ENCODE measurements at places on chromosomes 2 and 18.

GRCh38 chr2:66472225-66472843 lies 37.4 kb downstream of the MEIS1 start:
- no peak for DNase-seq

GRCh38 chr2:85180322-85181133 lies 47.3 kb downstream of the TCF7L1 start:
- DNase-seq: no peak

- DNase-seq: no peak
Measured at GRCh38 chr18:2984703-2985261, 28.2 kb downstream of the LPIN2 start.

- DNase-seq: no peak
Measured at GRCh38 chr2:121558329-121558728, 27.6 kb downstream of the RNU4ATAC start.

DNA sequence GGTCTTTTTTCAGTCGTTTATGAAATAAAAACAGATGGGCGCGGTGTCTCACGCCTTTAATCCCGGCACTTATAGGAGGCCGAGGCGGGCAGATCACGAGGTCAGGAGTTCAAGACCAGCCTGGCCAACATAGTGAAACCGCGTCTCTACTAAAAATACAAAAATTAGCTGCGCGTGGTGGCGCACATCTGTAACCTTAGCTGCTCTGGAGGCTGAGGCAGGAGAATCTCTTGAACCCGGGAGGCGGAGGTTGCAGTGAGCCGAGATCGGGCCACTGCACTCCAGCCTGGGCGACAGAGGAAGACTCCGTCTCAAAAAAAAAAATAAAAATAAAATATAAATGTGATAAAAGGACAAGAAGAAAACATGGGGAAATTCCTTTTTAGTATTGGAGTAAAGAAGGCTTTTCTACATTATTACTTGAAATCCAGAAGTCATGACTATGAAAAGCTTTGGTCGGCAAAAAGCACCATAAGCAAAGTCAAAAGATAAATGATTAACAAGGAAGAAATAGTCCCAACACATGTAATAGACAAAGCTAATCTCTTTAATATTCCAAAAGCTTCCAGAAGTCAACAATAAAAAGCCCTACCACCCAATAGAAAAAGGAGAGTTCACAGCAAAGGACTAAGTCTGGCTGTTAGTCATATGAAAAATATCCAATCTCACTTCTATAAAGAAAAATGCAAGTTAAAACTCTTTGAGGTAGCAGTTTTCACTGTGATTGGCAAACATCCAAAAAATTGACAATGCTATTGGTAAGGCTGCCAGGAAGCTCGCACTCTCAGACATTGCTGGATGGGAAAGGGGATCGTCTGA lies 1.4 kb upstream of the FAM168B start:
- DNase-seq: no peak
